Stimulated activated CD8-positive, alpha-beta memory T cell treated with anti-CD3 and anti-CD28 coated beads, Interleukin-4, amount 100 ng/mL, for 4 hours (primary cell): ENCODE measurements at places on chromosomes 11 and 22.

DNA sequence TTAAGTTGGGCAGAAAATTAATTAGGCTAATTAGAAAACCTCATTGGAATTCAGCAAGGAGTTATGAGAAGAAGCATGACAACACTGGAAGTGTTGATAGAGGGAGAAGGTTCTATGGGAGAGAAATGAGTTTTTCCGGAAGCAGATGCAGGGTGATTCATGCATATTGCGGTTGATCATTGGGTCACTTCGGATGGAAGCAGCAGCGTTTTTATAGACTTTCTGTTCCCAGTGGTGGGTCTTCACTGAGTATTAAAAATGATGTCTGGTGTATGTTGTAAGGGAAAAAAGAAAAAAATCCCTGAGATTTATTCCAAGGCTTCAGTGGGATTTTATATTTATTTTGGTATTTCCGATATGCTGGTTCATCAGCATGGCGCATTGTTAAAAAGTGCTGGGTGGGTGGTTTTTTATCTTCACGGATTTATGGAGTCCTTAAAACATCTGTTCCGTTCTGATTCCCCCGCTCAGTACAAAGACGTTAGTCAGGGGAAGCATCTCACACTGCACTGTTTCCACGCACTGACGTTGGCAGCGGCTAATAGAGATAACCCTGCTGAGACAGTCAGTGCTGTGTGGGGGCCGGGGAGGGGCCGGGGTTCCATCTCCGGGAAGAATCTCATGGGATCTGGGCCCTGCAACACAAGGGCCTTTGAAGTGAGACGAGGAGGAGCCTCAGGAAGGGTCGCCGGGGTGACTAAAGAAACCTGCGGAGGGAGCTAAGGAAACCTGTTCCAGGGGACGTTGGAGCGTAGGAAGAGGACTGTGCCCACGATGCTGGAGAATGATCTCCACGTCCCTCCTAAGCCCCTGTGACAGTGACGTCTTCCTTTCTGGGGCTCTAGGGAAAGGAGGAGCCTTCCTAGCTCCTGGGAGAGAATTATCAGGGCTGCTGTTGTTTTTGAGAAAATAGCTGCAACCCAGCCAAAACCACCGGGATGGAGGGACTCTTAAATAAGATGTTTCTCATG is 390.0 kb downstream of the NTM start:
- no peak for DNase-seq

- no peak for DNase-seq
Observed at GRCh38 chr11:43718373-43718772, 37.8 kb downstream of the HSD17B12 start.

DNA sequence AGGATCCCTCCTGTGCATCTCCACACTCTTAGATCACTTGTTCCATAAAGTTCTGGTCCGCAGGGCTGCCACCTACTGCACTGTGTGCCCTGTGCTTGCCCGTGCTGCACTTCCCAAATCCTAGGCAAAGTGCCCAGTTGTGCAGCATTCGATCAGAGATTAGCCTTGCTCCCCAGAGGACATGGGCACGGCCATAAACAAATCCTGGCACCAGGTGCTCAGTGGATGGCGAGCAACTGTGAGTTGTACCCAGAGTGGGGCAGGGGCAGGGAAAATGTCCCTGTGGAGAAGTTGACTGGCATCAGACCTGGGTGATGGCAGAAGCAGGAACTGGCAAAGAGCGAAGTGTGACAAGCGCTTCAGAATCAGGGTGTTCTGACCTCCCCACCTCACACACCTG is 4.7 kb downstream of the FADS2 start:
- DNase-seq, result no peak

- no peak for DNase-seq
Observed at GRCh38 chr11:118957549-118957948, 1.5 kb downstream of the UPK2 start.

DNA sequence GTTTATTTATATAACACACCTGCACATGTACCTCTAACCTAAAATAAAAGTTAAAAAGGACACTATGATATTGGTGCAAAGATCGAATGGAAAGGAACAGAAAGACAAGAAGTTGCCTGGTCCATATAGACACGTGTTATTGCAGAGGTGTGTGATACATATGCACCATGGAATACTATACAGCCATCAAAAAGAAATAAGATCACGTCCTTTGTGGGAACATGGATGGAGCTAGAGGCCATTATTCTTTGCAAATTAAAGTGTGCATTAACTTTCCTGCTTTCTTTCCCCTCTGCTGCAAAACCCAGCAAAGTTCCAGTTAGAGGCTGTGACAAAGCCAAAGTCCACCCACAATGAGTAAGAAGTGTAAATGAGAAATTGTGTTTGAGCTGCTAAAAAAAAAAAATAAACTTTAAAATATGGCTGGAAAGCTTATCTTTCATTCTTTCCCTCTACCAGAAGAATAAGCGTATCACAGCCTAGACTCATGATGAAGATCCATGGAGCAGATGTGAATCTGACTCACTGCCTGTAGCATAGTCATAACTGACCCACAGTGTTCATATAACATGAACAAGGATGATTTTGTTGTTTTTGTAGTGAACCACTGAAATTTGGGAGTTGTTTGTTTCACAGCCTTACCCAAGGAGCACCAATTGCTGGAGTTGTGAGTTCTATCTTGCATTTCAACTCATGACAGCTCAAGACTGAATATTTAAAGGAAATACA is 9.6 kb downstream of the OR52K1 start:
- no peak for DNase-seq

- DNase-seq, result no peak
Observed at GRCh38 chr11:72254299-72254993, 10.5 kb upstream of the PHOX2A start.

GRCh38 chr11:76524461-76524860 is 79.6 kb downstream of the EMSY start:
- no peak for DNase-seq

GRCh38 chr11:123690485-123690884 is 36.1 kb upstream of the SCN3B start:
- DNase-seq, result no peak
